ENCODE measurements at places on chromosomes 11 and 22.

GRCh38 chr22:45155050-45155840 is 8.5 kb upstream of the NUP50 start:
- DNase-seq = no peak

DNA sequence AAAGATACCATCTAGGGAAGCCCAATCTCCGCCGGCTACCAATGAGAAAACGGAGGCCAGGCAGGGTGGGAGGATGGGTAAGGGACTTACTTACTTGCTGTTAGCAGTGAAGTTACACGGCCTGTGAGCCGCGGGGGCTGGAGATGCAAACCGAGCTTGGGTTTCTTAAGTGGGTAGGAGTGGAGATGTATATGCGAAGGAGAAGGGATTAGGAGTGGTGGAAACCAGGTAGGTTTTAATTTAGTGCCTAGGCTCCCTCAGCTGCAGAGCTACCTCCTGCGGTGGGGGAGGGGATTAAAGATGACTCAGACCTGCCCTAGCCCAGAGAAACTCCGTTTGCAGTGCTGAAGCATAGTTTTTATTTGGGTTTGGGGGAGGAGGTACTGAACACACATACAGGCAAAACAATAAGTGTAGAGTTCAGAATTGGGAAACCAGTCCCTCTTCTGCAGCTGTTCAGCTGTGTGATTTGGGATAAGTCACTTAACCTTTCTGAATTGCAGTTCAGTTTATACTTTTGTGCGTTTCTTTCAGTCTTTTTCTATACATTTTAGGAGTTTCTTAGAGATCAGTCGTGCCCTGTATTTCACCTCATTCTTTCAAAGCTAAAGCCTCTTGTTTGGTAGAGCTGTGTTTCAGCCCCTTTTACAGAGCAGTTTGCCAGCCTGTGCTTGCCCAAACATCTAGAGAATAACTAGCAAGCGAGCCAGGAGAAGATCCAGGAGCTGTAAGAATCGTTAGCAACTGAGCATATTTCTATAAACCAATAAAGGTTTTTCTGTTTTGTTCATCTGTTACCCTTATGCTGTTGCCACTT is 596 bp upstream of the TNRC6B start:
- DNase-seq = peak; percentile 83

- no peak for DNase-seq
These were observed 23.8 kb upstream of the SYN3 start for GRCh38 chr22:33081686-33082590.

DNA sequence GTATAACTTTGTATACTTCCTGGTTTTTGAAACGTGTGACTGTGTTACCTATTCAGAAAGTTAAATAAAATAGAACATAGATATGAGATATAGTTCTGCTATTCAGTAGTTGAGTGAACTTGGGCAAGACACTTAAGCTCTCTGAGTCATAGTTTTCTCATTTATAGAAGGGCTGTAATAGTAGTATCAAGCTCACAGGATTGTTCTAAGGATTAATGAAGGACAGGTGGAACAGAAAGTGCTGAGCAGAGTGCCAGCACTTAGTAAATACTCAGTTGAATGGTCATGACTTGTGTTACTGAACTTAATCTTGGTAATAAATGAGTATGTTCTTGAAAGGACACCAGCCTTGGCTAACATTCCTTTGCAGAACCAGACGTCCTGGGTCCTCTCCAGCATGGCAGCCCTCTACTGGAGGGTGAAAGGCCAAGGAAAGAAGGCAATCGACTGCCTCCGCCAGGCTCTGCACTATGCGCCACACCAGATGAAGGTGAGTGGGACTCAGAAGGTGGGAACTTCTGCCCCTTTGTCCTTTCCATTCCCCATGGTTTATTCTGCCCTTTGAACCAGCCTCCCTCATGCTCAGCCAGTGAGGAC is 131.2 kb downstream of the TTC17 start:
- DNase-seq = no peak

DNA sequence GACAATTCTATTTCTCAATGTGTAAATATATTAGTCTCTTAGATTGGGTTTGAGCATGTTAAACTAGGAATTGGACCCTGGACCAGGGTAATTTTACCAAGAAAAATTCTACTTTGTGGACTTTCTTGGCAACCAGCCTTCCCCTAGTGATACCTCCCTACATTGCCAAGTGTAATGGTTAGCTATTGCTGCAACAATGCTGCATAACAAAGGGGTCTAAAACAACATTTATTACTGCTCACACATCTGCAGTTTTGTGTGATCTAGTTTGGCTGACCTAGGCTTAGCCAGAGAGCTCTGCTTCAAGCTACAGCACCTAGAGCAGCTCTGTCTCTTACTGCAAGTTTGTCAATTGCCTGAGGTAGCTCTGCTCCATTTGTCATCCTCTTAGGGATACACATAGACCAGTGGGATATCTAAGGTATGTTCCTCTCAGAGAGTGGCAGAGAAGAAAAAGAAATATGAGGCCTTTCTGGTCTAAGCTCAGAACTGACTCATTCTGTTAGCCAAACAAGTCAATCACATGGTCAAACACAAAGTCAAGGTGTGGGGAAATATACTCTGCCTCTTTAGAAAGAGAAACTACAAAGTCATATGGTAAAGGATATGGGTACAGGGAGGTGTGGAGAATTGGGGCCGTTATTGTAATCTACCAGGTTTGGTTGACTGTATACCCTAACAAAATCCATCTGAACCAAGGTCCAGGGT is 2.0 kb upstream of the LAYN start:
- DNase-seq = no peak

GRCh38 chr11:72218251-72218745 is 1.7 kb downstream of the FOLR2 start:
- DNase-seq = peak; percentile 25

DNA sequence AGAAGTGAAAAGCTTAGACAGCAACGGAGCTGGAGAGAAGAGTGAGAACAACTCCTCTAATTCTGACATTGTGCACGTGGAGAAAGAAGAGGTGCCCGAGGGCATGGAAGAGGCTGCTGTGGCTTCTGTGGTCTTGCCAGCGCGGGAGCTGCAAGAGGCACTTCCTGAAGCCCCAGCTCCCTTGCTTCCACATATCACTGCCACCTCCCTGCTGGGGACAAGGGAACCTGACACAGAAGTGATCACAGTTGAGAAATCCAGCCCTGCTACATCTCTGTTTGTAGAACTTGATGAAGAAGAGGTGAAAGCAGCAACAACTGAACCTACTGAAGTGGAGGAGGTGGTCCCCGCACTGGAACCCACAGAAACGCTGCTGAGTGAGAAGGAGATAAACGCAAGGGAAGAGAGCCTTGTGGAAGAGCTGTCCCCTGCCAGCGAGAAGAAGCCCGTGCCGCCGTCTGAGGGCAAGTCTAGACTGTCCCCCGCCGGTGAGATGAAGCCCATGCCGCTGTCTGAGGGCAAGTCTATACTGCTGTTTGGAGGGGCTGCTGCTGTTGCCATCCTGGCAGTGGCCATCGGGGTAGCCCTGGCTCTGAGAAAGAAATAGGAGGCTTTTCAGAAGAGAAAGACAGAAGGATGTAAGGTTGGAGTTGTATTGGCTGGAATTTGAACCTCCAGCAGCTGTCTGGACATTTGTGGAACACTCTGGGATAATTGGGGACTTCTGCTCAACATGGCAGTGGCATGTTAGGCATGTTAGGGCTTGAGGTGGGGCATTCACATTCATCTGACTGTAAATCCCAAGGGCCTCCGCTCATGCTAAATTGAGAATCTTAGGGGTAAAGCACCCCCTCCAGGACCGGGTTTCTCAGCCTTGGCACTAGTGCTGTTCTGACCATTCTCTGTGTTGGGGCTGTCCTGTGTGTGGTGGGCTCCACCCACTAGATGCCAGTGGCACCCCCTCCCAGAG is 47.1 kb downstream of the BID start:
- no peak for DNase-seq

GRCh38 chr11:95736809-95737208 is 52.8 kb downstream of the FAM76B start:
- no peak for DNase-seq

- no peak for DNase-seq
These were observed 24.6 kb downstream of the SULT4A1 start for GRCh38 chr22:43837666-43838065.

DNA sequence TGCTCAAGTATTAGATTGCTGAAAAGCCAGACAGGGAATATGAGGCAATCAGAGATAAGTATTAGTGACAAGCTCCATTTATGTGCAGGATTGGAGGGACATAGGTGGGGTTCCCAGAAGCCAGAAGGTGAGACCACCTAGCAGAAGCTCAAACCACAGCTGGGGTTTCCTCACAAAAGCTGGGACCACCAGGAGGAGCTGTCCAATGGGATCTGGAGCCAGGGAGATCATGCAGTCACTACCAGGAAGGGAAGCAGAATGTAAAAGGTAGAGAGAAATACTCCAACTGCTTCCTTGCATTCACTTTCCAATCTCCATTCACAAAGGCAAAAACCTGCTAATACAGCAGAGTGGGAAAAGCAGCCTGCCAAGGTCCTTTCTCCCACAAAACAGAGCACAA is 5.2 kb upstream of the FSHB start:
- DNase-seq = no peak

GRCh38 chr11:119188067-119188466 is 2.8 kb downstream of the NHERF4 start:
- no peak for DNase-seq

- DNase-seq = no peak
These were observed 13.0 kb upstream of the UPK3A start for GRCh38 chr22:45271667-45272201.

DNA sequence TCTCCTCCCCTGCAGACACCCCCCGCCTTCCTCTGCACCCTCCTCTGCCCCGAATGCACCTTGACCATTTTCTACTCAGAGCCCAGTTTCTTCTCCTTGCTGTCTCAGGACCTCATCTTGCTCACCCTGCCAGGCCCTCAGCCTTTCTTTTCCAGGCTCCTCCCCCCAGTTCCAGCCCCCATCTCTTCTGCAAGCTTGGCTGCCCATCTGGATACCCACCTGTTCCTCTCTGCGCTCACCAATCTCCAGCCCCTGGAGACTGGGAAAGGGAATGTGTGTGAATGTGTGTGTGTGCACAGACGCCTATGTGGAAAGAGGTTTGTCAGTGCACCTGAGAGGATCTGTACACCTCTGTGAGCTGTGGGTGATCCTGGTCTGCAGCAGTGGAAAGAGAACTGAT is 36.4 kb downstream of the SLC22A12 start:
- no peak for DNase-seq

- DNase-seq = no peak
These were observed 84.4 kb downstream of the MRTFA start for GRCh38 chr22:40552070-40552469.

DNA sequence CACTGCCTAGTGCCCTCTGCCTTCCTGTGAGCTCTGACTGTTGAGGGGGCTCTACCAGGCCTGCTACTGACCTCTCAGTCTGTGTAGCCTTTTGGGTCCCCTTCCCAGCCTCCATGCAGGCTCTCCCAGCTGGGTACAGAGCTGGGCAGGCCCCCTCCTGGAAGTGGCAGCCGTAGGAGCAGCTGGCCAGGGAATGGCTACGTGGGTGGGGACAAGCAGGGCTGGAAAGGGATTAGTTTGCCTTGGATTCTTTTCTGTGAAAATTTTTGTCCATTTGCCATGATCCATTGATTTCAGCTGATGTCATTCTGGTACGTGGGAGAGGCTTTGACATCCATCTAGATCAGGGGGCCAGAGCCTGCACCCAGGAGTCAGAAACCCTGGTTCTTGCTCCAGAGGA is 23.9 kb upstream of the NECTIN1 start:
- DNase-seq = no peak

GRCh38 chr11:17846852-17847453 is 112.4 kb downstream of the KCNC1 start:
- no peak for DNase-seq

GRCh38 chr11:66845143-66845875 is 2.1 kb downstream of the RCE1 start:
- peak; percentile 45 for DNase-seq

DNA sequence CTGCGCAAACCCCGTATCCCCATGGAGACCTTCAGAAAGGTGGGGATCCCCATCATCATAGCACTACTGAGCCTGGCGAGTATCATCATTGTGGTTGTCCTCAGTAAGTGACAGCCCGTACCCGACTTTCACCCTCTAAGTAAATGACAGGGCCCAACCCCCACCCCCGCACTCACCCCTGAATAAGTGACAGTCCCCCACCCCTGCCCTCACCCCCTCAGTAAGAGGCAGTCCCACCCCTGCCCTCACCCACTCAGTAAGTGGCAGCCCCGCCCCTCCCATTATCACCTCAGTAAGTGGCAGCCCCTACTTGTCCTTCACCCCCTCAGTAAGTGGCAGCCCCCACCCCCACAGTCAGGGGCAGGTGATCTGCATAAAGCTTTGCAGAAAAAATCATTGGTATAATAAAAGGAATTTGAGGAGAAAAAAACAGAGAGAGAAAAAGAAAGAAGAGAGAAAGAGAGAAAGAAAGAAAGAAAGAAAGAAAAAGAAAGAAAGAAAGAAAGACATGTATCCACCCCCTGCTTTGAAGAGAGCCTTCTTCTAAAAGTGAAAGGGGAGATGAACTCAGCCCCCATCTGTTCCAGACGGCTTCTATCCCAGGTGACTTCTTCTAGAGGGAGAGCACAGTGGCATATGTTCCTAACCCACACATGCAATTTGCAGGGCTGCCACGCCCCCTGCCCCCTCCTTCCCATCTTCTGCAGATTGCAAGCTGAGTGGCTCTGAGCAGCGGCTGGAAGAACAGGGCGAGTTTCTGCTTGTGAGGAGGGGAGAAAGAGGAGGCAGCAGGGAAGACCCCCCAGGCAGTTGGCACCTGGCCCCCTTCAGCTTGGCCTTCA is 12.5 kb upstream of the SMIM35 start:
- no peak for DNase-seq

- DNase-seq = no peak
These were observed 153.6 kb downstream of the SHANK2 start for GRCh38 chr11:71098776-71099175.

DNA sequence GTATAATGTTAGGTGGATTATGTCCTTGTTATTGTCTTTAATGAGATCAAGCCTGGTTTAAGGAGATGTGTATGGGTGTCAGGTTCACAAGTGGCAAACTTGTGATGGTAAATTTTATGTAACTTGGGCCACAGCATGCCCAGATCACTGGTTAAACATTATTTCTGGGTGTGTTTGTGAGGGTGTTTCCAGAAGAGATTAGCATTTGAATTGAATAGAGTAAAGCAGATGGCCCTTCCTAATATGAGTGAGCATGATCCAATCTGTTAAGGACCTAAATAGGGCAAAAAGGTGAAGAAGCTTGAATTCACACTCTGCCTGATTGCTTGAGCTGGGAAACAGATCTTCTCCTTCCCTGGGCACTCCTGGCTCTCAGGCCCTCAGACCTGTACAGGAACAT is 20.7 kb downstream of the OR5B21 start:
- no peak for DNase-seq

- DNase-seq = no peak
These were observed 302.6 kb downstream of the KIRREL3 start for GRCh38 chr11:126697936-126698335.

GRCh38 chr22:24801901-24802465 is 4.0 kb upstream of the SGSM1 start:
- DNase-seq = no peak

GRCh38 chr11:64890522-64890939 is 12.1 kb upstream of the EHD1 start:
- DNase-seq = no peak

DNA sequence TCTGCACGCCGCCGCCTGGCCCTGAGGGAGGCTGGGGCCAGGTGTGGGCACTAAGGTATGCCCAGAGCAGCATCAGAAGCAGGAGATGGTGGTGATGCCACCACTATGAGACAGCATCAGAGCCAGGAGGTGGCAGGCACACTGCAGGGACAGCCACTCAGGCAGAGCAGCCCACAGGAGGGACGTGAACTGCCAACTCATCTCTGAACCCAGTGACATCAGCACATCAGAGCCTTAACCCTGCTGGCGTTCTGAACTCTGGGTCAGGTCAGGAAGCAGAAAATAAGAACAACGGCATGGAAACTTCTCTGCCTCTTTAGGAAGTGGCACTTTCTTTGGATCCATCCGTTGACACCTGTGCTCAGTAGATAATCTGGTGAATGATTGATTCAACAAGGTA is 14.7 kb upstream of the IFT27 start:
- peak; percentile 58 for DNase-seq

Measured in activated CD8-positive, alpha-beta memory T cell treated with anti-CD3 and anti-CD28 coated beads, Interleukin-2, amount 50 U/mL, for 48 hours (primary cell).